ENCODE measurements at places on chromosomes 1 and 21.

DNA sequence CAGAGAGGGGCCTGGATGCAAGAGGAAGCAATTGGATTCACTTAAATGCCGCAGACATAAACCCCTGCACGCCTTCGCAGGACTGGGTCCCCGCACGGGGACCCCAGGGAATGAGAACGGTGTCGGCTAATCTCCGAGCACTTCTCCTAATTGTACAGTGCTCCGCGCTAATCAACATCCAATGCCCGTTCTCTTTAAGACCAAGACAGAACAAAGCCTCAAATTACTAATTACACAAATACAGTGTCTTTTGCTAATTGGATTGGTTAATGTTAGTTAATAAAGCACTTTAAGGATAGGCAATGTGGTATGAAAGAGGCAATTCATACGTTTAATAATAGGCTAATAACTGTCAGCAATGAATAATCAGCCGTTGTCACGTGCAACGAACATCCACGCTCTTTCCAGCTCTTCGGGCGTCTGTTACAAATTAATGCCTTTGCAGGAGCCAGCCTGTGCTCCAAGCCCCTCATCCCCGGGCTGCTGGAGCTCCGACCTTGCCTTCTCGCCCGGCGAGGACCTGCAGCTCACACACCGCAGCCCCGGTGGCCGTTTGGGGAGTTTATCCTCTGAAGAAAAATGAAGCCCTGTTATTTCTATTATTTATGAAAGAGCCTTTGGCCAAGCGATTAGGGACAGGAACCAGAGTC is 157.8 kb downstream of the PRDM16 start:
- no peak for DNase-seq

- DNase-seq: peak; percentile 79
Measured at GRCh38 chr21:34630536-34631143, 15.7 kb upstream of the RCAN1 start.

DNA sequence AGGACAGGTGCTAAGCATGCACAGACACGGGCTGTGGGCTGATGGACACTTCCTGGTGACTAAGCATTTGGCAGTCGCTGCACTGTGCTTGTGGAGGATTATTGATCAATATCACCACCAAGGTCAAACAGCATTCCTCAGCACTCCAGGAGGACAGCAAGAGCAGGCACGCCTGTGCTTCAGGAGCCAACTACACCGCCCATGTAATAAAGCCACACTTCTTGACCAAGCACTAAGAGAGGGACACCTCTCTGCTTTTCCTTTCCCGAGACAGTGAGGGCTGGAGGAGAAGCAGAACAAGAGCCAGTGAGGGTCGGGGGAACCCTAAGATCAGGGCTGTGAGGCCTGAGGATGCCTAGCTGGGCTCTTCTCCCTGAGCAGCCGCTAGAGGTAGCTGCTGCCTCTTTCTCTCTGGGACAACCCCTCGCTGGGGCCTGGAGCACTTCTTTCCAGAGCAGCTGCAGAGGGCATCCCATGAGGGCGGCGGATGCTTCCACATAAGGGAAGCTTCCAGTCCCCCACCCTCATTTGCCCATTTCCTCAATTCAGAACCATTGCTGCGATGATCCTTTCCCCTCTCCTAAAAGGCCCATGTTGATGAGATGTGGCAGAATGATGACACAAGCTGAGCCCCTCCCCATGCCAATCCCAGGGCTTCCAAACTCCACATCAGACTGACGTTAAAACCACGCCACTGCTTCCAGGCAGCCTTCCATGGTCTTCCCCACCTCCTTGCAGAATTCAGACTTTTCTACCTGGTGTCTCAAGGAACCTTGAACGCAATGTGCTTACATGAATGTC is 19.1 kb downstream of the RAB7B start:
- DNase-seq: peak; percentile 73

DNA sequence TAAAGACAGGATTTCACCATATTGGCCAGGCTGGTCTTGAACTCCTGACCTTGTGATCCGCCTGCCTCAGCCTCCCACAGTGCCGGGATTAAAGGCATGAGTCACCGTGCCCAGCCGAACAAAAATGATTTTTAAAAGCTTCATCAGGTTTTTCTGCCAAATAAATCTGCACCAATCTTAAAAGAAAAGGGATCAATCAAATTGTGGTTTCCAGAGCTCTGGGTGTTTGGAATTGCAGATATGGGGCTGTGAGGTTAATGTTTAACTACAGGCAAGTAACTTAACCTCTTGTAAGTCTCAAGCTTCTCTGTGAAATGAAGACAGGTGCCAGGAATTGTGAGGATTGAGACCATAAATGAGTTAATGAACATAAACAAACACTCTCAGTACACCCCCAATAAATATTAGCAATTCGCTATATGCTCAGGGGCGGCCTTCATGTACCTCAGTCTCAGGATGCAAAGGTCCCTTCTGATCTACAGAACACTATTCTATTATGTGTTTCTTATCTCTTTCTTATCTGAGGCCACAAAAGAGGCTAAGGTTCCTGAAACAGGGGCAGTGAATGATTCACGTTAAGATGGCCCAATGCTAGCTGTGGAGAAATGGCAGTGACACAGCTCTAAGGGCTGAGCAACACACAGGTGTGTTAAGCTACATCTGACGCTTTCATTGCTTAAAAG is 7.1 kb upstream of the GNPAT start:
- DNase-seq: no peak

GRCh38 chr1:89978755-89979154 is 16.2 kb upstream of the ZNF326 start:
- DNase-seq: no peak

DNA sequence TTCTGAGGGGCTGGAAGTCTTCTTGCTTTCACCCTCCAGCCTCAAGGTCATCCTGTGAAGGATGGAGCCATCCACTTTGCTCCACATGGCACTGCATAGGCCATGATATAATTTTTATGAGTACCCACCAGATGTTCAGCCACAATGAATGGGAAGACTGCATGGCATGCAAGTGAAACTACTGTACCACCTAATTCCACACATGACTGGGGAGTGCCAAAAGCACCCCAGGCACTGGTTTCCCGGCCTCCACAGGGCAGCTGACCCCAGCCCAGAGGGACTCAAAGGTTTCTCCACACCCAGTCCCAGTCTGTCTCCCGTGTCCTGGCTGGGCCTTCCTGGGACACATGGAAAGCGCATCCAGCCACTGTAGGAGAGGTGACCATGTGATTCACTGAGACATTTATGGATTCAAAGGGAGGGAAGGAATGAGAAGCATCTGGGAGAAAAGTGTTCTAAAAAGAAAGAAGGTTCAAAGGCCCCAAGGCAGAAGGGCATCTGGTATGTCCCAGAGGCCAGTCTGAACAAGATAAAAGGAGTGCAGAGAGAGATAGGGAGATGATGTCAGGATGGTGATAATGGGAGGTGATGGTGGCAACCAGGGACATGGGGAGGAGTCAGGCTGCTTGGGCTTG is 12.1 kb downstream of the RHOU start:
- no peak for DNase-seq

DNA sequence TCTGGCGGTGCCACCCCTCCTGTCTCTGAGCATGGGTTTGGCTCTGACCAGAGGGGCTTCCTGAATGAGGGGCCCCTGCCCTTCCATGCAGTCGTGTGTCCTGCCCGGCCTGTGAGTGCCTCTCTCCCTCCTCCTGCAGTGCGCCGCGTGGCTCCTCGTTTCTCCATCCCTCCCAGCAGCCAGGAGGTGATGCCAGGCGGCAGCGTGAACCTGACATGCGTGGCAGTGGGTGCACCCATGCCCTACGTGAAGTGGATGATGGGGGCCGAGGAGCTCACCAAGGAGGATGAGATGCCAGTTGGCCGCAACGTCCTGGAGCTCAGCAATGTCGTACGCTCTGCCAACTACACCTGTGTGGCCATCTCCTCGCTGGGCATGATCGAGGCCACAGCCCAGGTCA is 57.9 kb downstream of the PTPRF start:
- DNase-seq: no peak

DNA sequence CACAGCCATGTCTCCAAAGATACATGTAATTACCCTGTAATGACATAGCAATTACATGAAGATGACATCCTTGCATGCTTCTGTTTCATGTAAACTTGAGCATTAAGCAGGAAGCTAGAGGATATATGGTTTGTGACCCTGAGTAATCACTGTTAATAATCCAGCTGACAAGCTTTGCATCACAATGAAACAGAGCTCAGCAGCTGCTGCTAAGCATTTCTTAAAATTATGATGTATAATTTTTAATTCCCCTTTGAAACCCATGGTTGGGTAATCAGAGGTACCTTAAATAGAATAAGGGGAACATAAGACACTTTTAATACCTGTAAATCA is 293.5 kb downstream of the NTNG1 start:
- DNase-seq: no peak

GRCh38 chr1:166307261-166308188 is 140.7 kb upstream of the FAM78B start:
- DNase-seq: no peak

GRCh38 chr1:2643414-2644077 is 10.7 kb upstream of the MMEL1 start:
- no peak for DNase-seq
